ENCODE measurements at places on chromosomes 1 and 21.

- no peak for DNase-seq
These were observed 4.2 kb downstream of the RNPC3 start for GRCh38 chr1:103529746-103530145.

GRCh38 chr1:86646256-86646655 lies 58.1 kb upstream of the SH3GLB1 start:
- DNase-seq = no peak

DNA sequence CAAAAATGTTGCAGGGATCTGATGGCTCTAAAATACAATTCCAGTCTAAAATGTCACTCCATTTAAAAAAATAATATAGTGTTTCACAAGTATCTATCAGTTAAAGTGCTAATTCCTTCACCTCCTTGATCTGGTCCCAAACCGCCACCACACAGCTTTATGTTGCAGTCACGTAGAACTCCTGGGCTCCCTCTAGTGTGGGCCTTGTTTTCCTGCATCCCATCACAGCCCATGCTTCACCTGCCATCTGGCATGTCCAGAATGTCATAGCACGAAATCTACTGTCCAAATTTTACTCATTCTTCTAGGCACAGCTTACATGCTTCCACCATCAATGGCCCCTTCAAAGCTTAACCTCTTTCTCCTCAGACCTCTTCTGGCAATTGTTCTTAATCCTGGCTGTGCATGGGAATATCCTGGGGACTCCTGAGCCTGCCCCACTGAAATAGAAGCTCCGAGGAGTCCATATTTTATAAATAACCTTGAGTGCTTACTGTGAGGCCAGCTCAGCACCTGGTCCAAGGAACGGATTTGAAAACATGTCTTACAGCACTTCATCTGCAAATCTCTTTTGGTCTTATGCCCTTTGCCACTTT lies 15.5 kb downstream of the FYB2 start:
- no peak for DNase-seq

DNA sequence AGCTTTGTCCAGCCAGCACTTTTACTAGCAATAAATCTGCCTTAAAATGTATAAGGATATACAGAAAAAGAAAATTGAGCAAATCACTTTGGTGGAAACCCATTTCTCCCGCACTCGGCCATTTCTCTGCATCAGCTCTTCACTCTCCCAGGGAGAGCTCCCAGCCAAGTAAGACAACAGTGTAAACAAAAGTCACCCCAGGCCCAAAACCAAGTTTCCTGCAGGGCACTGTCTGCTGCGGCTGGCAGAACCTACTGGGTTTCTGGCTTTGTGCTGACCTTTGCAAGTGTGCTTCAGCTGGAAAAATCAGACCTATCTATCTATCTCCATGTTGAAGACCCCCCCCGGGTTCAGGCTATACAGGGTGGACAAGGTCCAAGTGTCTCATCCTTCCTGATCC lies 476.7 kb upstream of the CAMK1G start:
- no peak for DNase-seq

- DNase-seq = no peak
These were observed 379.8 kb downstream of the GPATCH2 start for GRCh38 chr1:217251121-217251520.
